Muscle of arm (tissue), 14 donors: ENCODE measurements at places on chromosomes 2 and 18. TPM values are rescaled to one million over a fixed set of nuclear protein-coding genes. Genes with fewer than 3 reads are reported as not detected.

GRCh38 chr2:149152469-149152953, 114.0 kb downstream of the LYPD6B start:
- DNase-seq = no peak

DNA sequence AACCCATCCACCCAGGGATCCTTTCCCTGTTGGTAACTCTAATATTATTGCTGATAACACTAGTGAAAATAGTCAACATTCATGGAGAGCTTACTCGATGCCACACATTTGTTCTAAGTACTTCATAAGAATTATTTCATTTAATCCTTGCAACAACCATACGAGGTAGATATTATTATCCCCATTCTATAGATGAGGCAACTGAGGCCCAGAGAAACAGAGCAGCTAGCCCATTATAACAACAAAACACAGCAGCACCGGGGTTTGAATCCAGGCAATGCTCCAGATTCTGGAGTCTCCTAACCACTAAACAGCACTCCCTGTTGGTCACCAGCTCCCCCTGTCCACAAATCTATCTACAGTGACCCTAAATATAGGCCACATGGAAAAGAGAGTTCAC, 90.4 kb upstream of the PKDCC start:
- no peak for DNase-seq

- no peak for DNase-seq
Observed at GRCh38 chr18:78979056-78979729, 425 bp upstream of the SALL3 start.

DNA sequence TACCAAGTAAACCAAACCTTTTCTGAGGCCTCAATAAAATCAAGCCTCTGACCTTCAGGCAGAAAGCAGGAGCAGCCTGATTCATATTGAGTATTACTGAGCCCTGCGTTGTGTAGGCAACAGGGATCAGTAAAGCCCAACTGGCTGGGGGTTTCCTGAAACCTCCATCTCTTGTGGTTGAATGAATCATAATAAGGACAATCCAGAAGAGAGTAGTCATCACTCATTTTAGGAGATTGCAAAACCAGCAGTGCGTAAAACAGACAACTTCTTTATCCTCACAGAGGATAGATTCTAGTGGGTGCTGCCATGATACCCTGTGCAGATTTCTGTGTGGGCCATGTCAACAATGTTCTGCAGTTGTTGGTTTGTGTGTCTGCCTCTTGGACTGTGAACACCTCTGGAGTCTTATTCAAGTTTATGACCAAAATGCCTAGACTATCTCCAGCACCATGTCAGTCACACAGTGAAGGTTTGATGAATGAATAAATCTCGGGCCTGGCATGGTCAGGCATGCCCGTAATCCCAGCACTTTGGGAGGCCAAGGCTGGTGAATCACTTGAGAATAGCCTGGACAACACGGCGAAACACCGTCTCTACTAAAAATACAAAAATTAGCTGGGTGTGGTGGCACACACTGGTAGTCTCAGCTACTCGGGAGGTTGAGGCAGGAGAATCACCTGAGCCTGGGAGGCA, 51.8 kb upstream of the RAB27B start:
- DNase-seq = no peak

Gene KIF5C
- polyA plus RNA-seq = 32.2 TPM
